ENCODE measurements at places on chromosomes 4 and X.

GRCh38 chr4:24105327-24106038, 215.6 kb upstream of the PPARGC1A start:
- DNase-seq: no peak

- no peak for DNase-seq
Measured at GRCh38 chr4:8774071-8774470, 97.6 kb downstream of the HMX1 start.

DNA sequence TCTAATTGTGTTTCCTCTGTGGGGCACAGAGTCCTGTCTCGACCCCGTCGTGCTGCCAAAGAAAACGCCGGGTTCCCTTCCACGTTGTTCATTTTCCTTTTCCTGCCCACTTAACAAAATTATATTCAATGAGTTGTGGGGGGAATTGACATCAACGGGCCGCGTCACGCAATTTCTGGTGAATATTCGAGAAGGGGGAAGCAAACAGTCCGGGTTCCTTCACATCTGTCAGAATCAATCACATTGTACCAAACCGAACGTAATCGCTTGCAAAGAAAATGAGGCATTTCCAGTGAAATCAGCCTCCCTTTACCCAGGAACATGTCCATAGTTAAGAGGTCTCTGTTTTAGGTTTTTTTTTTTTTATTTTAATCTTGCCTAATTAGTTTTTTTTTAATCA, 243.5 kb downstream of the SHOX start:
- no peak for DNase-seq

DNA sequence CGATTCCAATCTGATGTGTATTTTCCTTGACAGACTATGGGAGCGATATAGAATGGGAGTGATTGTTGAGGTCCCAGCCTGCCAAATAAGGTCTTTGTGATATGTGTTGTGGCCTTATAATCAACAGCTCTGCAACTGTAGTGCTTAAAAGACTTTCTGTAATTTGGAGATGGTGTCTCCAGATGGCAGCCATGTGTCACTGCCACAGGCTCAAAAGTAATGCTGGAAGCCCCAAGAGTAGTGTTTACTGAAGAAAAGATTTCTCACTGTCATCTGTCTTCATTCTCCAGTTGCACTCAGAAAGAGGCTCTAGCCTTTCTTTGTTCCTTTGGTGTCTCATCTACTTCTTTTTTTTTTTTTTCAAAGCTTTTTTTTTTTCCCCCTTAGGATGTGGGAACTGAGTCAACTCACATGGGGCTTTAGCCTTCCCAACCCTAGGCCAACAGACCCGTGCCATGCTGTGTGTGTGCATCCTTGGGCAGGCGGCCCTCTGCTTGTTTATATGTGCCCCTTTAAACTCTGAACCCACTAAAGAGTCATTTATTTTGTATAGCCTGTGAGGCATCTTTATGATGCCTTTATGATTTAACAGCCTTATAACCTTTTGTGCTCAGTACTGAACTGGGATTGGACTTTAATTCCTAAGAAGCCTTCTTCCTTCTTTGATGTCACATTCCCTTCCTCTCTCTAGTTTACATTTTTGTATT, 15.6 kb downstream of the SRPX2 start:
- DNase-seq: no peak

GRCh38 chrX:118115953-118116712, 477 bp downstream of the KLHL13 start:
- DNase-seq: no peak

- DNase-seq: no peak
Measured at GRCh38 chr4:78845472-78845871, 69.3 kb downstream of the BMP2K start.

- DNase-seq: no peak
Measured at GRCh38 chr4:114026447-114026846, 47.0 kb upstream of the ARSJ start.

GRCh38 chr4:86818841-86819240, 30.3 kb downstream of the SLC10A6 start:
- DNase-seq: no peak

- no peak for DNase-seq
Measured at GRCh38 chrX:42490111-42490510, 287.9 kb downstream of the PPP1R2C start.

DNA sequence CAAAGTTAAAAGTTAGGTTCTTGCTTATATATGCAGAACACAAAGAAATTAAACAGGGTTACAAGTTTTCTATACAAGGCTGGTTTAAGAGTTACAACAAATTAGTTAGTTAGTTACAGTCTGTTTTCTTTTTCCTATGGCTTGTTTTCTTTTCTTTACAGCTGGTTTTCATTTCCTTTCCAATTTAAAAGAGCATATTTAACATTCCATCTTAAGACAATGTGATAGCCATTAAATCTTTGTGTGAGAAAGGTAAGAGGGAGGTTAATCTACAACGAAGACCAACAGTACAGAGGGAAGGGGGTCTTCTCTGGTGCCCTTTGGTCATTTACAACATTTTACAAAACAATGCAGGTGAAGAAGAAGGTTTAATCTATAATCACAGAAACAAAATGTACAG, 290.6 kb downstream of the ZNF674 start:
- DNase-seq: no peak

- no peak for DNase-seq
Measured at GRCh38 chr4:143336781-143337599, at the start of gene GAB1. GAB1 (plus strand) TSS chr4:143336876; CDS start chr4:143337189, 313 bp downstream.

GRCh38 chrX:128975745-128976144, 547.5 kb downstream of the SMARCA1 start:
- DNase-seq: no peak

GRCh38 chr4:87080462-87080861, 140.0 kb downstream of the KLHL8 start:
- DNase-seq: no peak

DNA sequence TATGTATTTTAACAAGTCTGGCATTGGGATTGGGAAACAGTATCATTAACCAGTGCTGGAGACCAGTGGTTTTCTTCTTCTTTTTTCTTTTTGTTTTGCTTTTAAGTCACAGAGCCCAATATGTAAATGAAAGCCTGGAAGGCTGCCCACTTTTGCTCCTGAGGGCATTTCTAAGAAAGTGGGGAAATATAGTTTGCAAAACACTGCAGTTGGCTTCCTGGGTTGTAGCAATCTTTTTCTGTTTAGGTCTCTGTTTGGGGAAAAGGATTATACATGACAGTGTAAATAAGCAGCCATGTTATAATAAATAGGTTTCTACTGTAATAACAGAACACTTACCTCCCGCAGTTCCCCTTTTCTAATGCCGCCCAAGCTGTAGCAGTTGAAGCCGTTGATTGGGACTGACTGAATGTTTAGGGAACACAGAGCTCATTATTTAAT, 105.5 kb downstream of the TMEM164 start:
- DNase-seq: no peak

- DNase-seq: no peak
Measured at GRCh38 chrX:137549851-137550664, 15.9 kb upstream of the ZIC3 start.

Data from activated CD8-positive, alpha-beta memory T cell treated with anti-CD3 and anti-CD28 coated beads for 48 hours (primary cell).